ENCODE measurements at places on chromosomes 16 and 17.

DNA sequence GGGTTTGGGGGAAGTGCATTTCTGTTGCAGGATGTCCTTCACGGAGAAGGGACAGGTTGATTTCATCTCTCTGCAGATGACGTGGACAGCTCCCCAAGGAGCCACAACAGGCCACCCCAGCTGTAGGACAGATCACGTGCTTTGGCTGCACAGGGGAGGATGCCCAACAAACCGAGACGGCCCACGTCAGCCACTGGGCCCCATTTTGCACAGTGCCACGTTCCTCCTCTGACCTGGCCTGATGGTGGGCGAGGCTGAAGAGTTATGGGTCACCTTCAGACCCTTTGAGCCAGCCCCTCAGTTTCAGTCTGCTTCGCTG lies 9.0 kb upstream of the RHBDL3 start:
- DNase-seq: no peak

- DNase-seq: no peak
Observed at GRCh38 chr16:85479972-85480726, 133.0 kb upstream of the GSE1 start.

- no peak for DNase-seq
Observed at GRCh38 chr16:30964574-30965226, 7.1 kb downstream of the SETD1A start.

DNA sequence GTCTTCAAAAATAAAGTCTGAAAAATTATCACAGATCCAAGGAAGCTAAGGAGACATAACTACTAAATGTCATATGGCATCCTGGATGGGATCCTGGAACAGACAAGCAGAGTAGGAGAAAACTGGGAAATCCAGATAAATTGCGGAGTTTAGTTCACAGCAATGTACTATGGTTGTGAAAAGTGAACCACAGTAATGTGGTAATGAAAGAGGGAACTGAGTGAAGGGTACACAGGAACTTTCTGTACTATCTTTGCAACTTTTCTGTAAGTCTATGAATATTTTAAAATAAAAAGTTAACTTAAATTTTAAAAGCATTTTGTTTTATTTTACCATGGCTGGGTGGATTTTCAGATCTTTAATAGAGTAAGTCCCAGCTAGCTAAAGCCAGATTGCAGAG lies 16.3 kb downstream of the SLFN12L start:
- DNase-seq: no peak

DNA sequence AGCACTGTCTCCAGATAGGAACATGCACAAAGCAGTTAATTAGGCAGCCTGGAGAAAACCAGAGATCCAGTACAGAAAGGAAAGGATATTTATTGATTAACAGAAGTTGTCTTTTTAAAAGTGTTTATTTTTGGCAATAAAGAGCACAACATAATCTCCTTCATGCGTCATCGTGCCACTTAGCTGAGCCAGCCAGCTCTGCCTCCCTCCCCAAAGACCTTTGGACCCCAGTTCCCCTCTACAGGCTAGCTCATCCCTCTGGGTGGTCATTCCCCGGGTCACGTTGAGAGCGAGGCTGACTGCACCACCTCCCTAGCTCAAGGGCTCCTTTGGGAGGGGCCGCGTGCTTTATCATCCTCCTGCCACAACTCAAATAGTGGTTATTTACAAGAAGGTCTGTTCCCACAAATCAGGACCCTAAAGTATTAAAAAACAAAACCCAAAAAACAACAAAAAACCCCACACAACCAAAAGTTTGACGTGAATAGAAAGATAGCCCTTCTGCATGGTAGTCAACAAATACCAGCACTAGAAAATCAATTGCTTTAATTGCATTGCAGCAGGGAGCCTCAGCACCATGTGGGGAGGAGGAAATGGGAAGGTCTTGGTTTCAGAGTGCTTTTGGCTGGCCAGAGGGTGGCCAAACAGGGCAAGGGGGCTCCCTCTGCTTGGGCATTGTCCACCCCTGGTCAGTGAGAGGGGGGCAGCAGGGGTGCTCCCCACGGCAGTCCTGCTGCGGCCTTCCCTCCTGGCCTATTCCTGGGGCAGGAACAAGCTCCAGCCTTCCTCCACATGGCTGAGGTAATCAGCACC lies 9.6 kb downstream of the POLR2C start:
- DNase-seq: no peak

DNA sequence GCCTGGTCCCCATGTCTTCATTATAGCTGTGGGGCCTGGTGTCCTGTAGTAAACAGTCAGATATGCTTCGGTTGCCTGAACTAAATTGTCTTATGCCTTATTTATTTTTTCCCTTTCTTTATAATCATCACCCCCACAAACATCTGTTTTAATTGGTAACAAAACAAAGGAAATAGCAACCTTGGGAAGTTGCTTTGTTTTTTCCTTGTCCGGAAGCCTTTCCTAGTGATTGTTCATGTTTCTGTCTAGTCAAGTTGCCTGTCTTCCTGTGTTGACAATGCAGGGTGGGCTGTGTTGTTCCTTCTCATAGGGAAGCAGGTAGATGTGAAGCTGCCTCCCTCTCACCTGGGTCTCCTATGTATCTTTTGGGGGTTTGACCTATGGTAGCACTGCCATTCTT lies 16.7 kb downstream of the PGS1 start:
- no peak for DNase-seq

- DNase-seq: no peak
Observed at GRCh38 chr17:41636652-41637051, 12.3 kb upstream of the KRT17 start.

- peak; percentile 57 for DNase-seq
Observed at GRCh38 chr17:39551879-39552278, 55.8 kb downstream of the NEUROD2 start.

DNA sequence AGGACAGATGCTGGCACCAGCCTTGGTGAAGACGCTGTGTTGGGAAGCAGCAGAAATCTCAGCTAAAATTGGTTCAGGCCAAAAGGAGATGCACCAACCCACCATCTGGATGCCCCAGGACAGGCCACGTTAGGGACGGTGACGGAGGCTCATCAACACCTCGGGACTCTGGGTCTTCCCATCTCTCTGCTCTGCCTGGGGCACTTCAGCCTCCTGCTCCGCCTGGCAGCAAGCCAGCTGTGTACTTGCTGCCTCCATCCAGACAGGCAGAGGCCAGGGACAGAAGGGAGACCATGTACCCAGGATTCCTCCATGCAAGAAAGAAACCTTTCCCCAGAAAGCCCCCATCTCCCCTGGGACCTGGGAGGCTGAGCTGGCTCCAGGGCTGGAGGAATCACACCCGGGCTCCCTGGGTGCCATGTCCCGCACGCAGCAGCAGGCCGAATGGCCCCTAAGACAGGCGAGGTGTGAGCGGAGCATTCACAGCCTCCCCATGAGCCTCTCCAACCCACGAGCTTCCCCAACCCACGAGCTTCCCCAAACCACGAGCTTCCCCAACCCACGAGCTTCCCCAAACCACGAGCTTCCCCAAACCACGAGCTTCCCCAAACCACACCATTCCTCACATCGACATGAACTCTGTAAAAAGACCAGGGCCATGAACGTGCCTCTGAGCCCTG lies 274.5 kb downstream of the C16orf95 start:
- DNase-seq: no peak

Data from choroid plexus epithelial cell (primary cell).